ENCODE measurements at places on chromosomes 1 and 21.

- H3K27me3 ChIP-seq = no peaks in the 10 kb centered on the region
- DNase-seq = no peak
- no peak overlapping the region for H3K27ac ChIP-seq
- no peaks in the 10 kb centered on the region for H3K4me1 ChIP-seq
- no peaks in the 10 kb centered on the region for H3K36me3 ChIP-seq
Observed at GRCh38 chr1:94678202-94678848, 136.8 kb upstream of the F3 start.

GRCh38 chr1:15799004-15799867, 8.2 kb downstream of the UQCRHL start:
- no peak overlapping the region for H3K27ac ChIP-seq
- H3K4me3 ChIP-seq = no peak overlapping the region
- DNase-seq = peak; percentile 23
- no peaks in the 10 kb centered on the region for H3K36me3 ChIP-seq
- H3K27me3 ChIP-seq = no peaks in the 10 kb centered on the region

GRCh38 chr1:172482044-172482443, 38.2 kb upstream of the PIGC start:
- DNase-seq = no peak
- H3K36me3 ChIP-seq = no peaks in the 10 kb centered on the region
- H3K27ac ChIP-seq = no peak overlapping the region
- peaks cover 3% of the 10 kb centered on the region for H3K27me3 ChIP-seq
- H3K4me1 ChIP-seq = peaks cover 8% of the 10 kb centered on the region

DNA sequence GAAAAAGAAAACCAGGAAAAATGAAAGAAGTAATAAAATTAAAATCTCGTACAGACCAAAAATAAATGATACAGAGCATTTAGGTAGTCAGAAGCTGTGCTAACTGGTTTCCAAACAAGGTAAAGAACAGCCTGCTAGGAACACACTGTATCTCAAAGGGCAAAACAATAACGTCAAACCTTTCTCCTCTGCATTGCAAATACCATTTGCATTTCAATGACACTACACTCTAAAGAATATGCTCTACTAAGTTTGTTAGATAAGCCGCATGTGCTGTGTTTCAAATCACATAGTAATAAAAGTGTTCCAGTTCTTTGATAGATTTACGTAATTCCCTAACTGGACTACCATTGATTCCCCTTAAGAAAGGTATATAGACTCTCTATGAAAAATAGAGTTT, 648.8 kb downstream of the PLA2G4A start:
- DNase-seq = no peak
- H3K27me3 ChIP-seq = no peaks in the 10 kb centered on the region
- H3K4me1 ChIP-seq = no peaks in the 10 kb centered on the region
- H3K4me3 ChIP-seq = no peak overlapping the region
- no peaks in the 10 kb centered on the region for H3K36me3 ChIP-seq

DNA sequence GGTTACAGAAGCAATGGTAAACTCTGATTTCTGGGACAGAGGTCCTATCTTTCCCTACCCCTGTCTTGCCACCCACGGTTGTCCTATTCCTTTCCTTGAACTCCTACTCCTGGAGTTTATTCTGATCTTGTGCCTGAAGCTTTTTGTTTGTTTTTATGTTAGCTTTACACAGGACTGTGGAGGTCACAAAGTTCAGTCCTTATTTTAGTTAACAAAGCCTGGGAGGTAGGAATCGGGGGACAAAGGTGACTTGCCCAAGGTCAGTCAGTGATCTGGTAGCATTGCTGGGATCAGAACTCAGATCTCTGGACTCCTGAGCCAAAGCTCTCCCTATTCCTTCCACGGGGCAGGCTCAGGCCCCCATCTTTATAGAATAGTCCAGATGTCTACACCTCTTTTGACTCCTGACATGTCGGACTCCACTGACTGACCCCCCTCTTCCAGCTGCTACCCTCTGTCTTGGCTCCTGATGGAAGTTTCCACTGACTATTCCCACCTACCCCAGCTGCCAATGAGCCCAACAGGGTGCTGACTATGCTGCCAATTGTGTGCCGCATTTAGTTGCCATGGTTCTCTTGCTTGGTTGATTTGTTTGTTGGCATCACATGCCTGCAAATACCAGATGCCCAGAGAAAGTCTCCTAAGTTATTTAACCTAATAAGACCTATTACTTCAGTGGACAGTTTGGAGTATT, 9.9 kb downstream of the F5 start:
- peak; percentile 39 for DNase-seq
- no peaks in the 10 kb centered on the region for H3K36me3 ChIP-seq
- peak overlapping the region; percentile 82 for H3K27ac ChIP-seq
- no peak overlapping the region for H3K4me3 ChIP-seq
- peaks cover 6% of the 10 kb centered on the region for H3K27me3 ChIP-seq

- no peaks in the 10 kb centered on the region for H3K36me3 ChIP-seq
- H3K4me1 ChIP-seq = no peaks in the 10 kb centered on the region
- no peak overlapping the region for H3K4me3 ChIP-seq
- no peak overlapping the region for H3K27ac ChIP-seq
- DNase-seq = no peak
Observed at GRCh38 chr1:7444363-7444762, 326.7 kb upstream of the VAMP3 start.

- H3K4me1 ChIP-seq = peaks cover 13% of the 10 kb centered on the region
- no peaks in the 10 kb centered on the region for H3K36me3 ChIP-seq
- H3K4me3 ChIP-seq = no peak overlapping the region
Observed at GRCh38 chr21:43571976-43572375, 87.3 kb downstream of the HSF2BP start.

Data from left ventricle myocardium inferior (tissue), 1 donor.